ENCODE measurements at places on chromosomes 1 and 21.

DNA sequence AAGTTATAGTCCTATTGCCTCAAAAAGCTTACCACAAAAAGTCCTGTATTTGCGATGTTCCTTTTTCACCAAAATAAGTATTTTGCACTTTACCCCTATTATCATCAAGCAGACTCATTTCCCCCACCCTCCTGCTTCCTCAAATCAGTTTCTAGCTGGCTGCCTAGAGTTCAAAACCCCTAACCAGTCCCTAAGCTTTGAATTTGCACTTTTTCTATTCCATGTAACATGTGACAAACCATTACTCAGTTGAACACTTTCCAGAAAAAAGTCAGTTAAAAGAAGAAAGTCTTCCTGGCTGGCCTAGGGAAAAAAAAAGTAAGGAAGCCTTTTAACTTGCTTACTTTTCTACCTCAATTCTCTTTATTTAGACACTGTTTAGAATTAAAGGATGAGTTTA is 8.2 kb downstream of the CEP170 start:
- DNase-seq: no peak

DNA sequence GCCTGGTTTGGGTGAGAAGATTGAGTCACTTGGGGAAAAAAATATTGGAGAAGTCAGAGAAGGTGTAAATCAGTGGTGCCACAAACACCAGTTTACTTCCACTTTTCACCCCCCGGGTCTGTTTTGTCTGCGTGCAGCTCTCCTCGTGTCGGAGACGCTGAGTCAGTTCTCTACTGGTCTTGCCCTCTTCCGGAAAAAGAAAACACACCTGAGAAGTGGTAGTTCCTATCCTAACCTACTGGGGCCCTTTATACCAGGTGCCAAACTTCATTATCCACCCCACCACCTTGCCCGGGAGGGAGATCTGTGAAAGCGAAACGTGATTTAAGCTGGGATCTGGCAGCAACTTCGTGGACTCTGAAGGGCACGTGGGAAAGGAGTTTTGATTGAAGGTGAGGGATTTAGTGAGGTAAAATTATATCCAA is 855 bp upstream of the IVNS1ABP start:
- no peak for DNase-seq

DNA sequence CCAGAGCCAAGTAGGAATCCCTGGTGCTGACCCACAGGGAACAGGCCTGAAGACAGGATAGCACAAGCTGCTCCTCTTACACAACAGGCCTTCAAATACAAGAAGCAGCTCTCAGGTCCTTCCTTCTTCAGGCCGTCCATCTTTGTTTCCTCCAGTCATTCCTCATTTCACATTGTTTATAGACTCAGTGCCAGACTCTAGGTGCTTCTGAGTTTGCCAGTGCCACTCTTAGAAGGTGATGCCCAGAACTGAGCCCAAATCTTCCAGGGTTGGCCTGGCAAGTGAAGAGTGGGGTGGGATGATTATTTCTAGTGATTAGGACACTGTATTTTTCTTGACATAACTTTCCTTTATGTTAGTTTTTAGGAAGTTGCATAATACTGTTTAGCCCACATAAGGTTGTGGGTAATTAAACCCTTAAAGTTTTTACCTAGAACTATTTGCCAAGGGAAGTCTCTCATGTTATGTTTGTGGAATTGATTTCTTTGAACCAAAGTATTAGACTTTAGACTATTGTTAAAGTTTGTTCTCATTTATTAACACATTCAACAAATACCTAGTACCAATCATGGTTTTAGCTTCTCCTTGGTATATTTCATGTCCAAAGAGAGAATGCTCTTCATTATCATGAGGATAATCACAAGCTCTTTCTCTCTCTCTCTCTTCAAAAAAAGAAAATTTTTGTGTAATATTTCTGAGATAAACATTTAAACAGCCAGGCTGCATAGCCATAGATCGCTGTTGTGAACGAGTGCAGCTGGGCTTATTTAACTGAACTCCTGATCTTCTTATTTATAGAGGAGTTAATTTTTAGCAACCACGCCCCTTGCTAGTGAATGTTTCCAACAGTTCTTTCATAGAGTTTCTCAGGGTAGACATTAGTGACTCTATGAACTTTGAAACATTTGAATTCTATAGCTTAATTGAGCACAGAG is 47.7 kb downstream of the PGM1 start:
- no peak for DNase-seq

GRCh38 chr1:22364764-22365163 is 86.9 kb upstream of the ZBTB40 start:
- no peak for DNase-seq

DNA sequence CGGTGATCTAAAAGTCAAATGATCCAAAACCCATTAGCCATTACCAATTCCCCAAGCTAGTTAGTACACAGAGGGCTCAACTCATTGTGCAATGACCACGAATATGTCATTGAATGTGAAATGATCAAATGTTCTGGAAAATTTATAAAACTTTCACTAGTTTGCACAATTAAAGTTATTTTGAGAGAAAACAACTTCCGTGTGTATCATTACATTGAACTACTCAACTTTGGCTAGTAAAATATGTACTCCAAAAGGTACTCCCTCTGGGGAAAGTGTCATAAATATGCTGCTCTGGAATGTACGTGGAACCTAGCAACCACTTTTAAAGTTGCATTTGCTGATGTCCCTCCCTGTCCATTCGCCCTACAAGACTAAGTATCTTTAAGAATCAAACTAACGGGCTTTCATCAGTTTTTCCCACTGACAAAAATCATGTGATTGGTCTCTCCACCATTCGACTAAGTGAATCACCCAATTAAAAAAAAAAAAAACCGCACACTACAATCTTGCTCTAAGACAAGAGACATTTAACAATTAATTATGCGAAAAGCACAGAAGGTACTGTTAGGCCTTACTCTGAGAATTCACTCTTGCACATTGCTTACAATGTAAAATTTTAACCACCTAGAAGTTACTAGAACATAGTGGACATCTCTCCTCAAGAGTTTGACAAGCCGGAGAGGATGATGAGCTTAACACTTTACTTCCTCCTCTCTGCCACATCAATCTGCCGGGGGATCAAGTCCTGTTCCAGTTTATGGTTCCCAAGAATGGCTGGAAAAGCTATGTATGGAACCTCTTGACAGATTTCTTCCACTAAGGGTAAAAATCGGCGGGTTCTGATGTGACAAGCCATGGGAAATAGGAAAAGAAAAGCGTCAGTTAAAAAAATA is 1.2 kb downstream of the ACBD3 start:
- no peak for DNase-seq
